ENCODE measurements at places on chromosomes 1 and 21.
A peak's percentile ranks its signal among the peaks of the same experiment; 100 is the strongest.

GRCh38 chr1:202710070-202711045 lies at the start of gene SYT2:
Gene SYT2, minus strand, starts transcription at chr1:202710454. Its CDS starts 104,682 bp downstream, at chr1:202605772.
- DNase-seq: peak; percentile 71

- DNase-seq: no peak
These were observed 14.4 kb upstream of the VPS26C start for GRCh38 chr21:37281579-37281978.

GRCh38 chr1:29732453-29732852 lies 496.1 kb downstream of the PTPRU start:
- DNase-seq: no peak

DNA sequence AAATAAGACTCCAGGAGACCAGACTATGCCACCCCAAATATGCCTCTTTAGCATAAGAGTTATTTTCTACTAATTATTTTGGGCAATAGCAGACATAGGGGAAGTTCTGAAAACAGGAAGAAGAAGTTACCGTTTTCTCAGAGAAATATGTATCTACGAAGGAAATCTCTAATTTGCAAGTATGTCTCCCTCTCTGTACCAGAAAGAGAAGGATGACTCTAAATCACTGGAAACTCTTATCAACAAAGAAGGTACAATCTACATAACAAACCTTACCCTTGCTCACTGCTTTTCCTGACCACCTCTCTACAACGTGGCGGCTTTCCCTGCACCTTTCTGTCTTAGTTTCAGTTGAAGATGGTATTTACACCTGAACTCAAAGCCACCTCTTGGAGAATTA lies 49.0 kb downstream of the OMA1 start:
- no peak for DNase-seq

DNA sequence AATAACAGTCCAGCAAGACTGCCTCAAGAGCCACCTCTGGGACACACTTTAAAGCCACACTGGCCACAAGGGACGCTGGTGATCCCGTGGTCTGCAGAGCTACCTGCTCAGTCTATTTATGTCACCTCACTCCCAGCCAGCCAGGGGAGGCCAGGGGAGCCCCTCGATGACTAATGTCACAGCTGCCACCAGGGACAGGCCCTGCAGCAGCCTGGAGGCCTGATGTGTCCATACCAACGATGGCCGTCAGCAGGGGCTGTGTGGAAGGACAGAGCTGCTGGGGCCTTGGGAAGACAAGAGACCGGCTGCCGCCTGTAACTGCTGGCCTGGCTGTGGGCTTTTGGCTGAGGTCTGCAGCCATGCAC lies 71.0 kb downstream of the SIK1 start:
- no peak for DNase-seq

DNA sequence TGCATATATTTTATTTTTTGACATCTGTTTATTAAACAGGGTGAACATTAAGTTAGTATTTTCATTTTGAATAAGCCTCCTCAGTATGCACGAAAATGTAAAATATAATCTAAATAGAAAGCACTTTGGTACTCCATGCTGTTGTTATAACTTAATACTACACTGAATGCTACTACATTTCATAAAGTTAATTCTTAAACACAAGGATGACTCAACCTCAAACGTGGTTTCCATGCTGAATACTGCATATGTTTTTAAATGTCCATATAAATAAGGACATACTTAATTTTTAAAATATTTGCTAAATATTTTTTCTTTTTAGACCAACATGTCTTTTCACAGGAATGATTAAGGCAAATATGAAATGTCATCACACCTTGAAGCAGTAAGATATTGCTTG lies 83.9 kb downstream of the USP24 start:
- DNase-seq: no peak

GRCh38 chr1:223665592-223666312 lies at the start of gene CAPN8:
Gene CAPN8, minus strand, starts transcription at chr1:223665701. Its CDS starts 55 bp downstream, at chr1:223665646.
- no peak for DNase-seq

DNA sequence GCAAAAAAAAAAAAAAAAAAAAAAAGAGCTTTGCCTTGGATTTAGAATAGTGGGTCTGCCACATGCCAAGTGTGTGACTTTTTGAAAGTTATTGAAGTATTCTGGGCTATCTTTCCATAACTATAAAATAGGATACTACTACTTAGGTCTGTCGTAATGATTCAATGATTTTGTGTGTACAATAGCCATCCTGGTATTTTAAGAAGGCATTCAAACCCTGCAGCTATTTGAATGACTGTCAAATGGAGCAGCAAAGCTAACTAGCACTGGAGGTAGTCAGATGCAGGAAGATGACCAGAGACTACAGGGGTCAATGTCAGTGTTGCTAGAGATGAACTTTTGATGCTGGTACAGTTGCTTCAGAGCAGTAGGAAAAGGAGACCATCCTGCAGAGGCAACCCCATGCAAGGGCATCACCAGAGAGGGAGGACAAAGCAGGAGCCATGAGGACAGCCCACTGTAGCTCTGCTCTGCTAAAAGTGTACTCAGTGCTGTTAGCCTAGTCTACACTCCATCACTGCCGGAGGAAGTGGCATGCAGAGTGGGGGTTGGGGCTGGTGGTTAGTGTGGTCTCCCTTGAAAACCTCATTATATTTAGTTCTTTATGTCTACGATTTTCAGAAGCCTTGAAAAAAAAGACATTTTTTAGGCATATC lies 29.0 kb downstream of the DUSP10 start:
- DNase-seq: no peak

DNA sequence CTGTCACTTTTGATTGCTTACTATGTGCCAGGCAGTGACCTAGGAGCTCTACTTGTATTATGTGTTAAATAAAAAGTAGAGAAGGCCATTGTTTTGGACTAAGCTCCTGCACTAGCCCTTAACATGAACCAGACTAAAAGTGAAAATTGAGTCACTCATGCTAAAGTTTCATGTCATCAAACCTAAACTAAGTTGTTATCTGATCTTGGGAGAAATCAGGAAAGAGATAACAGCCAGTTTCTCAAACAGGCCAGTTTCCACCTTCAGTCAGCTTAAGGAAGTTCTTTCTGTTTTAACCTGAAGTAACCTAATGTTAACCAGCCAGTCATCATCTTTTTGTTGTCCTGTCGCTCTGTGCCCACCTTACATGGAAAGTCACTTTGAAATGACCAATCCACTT lies 102.1 kb upstream of the MARK1 start:
- no peak for DNase-seq

- no peak for DNase-seq
These were observed 373.1 kb upstream of the CXADR start for GRCh38 chr21:17139696-17140095.

DNA sequence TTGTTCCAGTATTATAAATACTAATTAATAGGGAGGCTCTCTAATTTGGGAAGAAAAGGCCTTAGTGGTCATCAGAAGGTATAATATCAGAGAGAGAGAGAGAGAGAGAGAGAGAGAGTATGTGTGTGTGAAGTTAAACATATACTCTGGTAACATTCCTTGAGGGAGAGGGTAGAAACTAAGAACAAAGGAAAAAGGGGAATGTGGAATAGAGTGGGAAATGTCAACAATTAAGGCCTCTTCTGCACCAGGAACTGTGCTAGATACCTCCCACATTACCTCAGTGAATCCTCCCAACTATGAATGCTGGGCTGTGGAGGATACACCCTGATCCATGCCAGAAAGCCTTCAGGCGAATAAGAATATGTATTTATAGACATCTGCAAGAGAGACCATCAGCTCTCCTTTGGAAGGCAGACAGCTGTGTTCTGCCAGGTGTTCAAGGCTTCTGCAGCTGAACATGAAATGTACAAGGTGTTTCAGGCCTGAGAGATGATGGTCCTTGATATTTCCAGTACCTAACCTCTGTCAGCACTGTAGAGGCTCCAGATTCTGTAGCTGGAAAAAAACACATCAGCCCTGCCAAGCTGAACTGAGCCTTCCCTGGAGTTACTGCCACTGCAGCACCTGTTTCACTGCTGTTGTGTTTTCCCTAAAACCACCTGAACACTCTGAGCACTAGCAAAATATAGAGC lies 29.1 kb downstream of the TBX15 start:
- no peak for DNase-seq

DNA sequence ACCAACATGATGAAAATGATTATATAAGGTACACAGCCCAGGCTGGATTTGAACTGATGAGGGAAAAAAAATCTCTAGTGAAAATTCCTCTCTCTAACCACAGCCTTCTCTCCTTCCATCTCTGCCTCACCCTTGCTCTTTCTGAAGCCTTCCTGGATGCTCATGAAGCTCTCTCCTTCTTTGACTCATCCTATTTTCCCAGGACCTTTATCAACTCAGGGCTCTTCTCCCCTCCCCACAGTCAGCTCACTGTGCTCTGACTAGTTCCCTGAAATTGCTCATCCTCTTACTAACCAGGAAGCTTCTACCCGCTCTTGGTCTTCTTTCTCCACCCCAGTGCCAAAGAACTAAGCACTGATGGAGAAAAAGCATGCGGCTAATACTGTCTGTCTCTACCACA lies 46.4 kb upstream of the ERG start:
- no peak for DNase-seq

- no peak for DNase-seq
These were observed 491.2 kb upstream of the USP24 start for GRCh38 chr1:55706397-55706796.

- peak; percentile 81 for DNase-seq
These were observed at the start of gene MINDY1 for GRCh38 chr1:151006327-151007052. Gene MINDY1, minus strand, starts transcription at chr1:151006902. Its CDS starts 4,285 bp downstream, at chr1:151002617.

- DNase-seq: no peak
These were observed 67.5 kb downstream of the NVL start for GRCh38 chr1:224262373-224263054.

DNA sequence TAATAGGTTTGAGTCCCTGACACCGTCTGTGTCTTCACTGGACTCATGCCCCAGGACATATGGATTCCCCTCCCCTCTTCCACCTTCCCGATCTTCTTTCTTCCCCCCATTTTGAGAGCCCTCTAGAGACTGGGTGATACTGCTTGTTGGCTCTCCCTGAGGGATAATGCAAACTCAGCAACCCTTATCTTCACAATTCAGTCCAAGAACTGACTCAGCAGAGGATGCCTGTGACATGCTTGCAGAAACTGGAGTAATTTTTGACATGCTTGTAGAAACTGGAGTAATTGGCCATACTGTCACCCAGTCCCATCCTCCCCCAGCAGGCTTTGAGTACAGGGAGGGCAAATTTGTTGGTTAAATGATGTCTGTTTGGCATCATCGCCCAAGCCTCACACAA lies 127.6 kb upstream of the CTTNBP2NL start:
- no peak for DNase-seq

- DNase-seq: no peak
These were observed 80.3 kb downstream of the DISC1 start for GRCh38 chr1:231706934-231707333.

DNA sequence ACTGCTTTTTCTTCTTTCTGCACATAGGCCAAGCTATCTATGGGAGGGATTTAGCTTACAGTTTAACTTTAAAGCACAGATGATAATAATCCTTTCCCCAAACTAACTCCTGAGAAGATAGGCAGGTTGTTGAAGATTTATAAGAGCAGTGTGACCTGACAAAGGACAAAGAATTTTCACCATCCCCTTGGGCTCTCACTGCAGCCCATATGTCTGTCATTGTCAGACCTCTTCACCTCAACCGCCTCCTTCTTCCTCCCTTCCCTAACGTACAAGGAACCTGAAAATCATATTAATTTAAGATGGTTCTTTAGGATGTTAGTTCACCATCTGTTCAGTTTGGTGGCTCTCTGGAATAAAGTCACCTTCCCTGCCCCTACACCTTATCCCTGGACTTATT lies 5.0 kb downstream of the RNU1-2 start:
- no peak for DNase-seq

DNA sequence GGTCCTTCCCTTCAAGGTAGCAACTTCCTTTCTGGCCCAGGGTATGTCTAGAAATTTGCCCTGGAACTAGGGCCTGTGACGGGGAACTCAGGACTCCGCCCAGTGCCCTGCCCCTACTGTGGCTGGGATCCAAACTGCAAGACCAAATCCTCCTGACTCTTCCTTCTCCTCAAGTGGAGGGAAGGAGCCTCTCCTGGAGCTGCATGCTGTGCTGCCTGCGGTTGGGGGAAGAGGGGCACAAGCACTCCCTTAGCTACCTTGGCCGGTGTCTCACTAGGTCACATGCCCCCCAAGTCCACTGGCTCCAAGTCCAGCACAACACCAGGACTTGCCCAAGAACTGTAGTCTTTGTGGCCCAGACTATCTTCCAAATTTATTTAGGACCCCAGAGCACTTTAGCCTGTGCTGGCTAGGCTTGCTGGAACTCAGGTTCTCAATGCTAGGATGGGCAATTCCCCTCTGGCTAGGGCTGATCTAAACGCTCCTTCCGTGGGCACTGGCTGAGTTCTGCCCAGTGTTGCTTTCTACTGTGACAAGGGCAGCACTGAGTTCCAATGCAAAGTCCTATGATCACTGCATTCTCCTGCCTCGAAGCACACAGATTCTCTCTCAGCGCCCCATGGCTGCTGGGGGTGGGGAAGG lies 12.2 kb downstream of the ADSS2 start:
- no peak for DNase-seq

DNA sequence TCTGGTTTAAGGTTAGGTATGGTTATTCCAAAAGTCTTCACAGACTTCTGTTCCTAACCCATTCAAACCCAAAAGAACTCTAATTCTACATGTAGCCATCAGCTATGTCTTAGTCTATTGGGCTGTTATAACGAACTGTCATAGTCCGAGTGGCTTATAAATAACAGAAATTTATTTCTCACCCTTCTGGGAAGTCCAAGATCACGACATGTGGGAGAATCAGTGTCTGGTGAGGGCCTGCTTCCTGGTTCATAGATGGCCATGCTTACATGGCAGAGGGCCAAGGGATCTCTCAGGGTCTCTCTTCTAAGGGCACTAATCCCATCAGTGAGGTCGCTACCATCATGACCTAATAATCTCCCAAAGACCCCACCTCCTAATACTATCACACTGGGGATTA lies 103.0 kb upstream of the PPP2R5A start:
- DNase-seq: no peak

DNA sequence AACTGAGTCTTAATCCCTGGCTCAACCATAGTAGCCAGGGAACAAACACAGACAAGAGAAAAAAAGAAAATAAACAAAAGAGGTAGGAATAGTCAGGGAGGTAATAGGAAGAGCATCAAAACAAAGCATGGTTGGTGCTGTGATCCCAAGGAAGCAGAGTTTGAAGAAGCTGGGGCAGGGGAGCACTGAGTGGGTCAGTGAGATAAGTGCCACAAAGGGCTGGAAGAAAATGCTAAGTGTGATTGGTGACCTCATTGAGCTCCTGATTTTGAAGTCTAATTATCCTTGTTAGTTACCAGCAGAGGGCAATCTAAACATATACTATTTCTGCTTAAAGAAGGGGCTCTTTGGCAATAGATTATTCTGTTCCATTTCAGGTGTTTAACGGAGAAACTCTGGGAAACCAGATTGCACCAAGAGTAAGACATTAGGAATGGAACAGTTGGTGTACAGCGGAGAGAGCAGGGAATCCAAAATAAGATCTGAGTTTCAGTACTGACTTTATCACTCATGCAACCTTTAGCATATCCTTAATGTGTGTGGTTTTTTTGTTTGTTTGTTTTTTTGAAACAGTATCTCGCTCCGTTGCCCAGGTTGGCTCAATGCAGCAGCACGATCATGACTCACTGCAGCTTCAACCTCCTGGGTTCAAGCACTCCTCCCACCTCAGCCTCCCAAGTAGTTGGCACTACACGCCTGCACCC lies 30.7 kb upstream of the KIAA1614 start:
- DNase-seq: no peak

Measured in right forelimb (tissue), 1 donor.